ENCODE measurements at places on chromosomes 1 and 21.
A peak's percentile ranks its signal among the peaks of the same experiment; 100 is the strongest.

- DNase-seq, result no peak
Observed at GRCh38 chr1:55539652-55540512, 324.7 kb upstream of the USP24 start.

GRCh38 chr1:215599418-215600074, 32.4 kb downstream of the KCTD3 start:
- no peak for DNase-seq

DNA sequence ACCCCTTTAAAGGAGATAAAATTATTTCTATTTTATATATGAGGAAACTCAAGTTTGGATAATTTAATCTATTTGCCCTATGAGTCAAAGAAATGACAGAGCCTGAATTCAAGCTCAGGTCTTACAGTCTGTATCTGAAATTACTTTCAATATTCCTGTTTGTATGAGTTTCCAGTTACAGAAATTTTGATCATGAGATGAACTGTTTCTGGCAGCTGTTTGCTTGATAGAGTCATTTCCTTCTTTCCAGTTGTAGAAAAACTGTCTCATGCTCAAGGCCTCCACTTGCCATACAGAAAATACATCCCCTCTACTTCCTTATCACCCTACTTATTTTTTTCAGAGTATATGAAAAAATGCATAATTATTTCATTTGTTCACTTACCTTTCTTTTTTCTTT, 87.6 kb downstream of the PTPRC start:
- DNase-seq, result no peak

- no peak for DNase-seq
Observed at GRCh38 chr1:170731566-170732251, 67.8 kb downstream of the PRRX1 start.

DNA sequence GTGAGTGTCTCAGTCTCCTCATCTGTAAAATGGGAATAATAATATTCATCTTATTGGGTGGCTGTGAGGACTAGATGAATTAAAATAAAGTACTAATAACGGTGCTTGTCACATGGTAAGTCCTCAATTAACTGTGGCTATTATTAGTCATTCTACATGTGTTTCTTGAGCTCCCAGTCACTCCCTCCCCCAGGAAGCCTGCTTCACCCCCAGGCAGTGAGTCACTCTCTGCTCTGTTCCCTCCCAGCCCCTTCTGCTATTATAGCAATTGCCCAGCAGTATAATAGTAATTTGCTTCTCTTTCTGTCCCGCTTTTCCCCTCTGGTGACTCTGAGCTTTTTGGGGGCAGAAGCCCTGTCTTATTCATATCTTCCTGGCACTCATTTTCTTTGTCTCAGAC, 102.0 kb downstream of the BEND5 start:
- no peak for DNase-seq

DNA sequence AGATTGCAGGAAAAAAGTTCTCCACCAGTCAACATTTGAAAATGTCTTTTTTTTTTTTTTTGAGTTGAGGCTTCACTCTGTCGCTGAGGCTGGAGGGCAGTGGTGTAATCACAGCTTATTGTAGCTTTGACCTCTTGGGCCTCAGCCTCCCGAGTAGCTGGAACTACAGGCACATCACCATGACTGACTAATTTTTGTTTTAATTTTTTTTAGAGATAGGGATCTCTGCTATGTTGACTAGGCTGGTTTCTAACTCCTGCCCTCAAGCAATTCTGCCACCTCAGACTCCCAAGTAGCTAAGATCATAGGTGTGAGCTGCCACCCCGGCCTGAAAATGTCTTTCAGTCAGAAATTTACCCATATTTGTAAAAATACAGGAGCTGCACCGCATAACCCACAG, 30.6 kb upstream of the USP24 start:
- no peak for DNase-seq

- DNase-seq, result no peak
Observed at GRCh38 chr1:150875197-150876118, 941 bp downstream of the ARNT start.

GRCh38 chr1:233094691-233095090, 144.3 kb downstream of the NTPCR start:
- DNase-seq, result no peak

GRCh38 chr1:31700468-31701090, 3.2 kb downstream of the COL16A1 start:
- no peak for DNase-seq

DNA sequence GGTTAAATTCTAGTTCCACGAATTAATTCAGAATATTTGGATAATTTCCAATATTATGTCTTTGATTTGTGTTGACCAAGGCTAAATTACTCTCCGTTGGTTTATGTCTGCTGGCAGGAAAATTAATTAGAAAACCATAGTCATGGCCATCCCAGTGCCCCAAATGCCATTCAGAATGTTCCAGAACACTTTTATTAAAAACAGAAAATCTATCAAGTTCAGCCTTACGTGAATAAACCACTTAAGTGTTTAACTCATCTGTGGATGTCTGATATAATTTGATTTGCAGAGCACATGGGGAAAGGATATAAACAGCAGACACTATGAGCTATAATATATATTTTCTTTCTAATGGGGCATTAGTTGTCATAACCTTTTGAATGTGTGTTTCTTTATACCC, 480.7 kb downstream of the MRPL39 start:
- DNase-seq, result no peak

GRCh38 chr1:72227667-72228066, 54.7 kb downstream of the NEGR1 start:
- DNase-seq, result no peak

GRCh38 chr1:86409416-86410021, 13.4 kb upstream of the ODF2L start:
- no peak for DNase-seq

- DNase-seq, result no peak
Observed at GRCh38 chr1:62128745-62129144, 65.9 kb upstream of the L1TD1 start.

DNA sequence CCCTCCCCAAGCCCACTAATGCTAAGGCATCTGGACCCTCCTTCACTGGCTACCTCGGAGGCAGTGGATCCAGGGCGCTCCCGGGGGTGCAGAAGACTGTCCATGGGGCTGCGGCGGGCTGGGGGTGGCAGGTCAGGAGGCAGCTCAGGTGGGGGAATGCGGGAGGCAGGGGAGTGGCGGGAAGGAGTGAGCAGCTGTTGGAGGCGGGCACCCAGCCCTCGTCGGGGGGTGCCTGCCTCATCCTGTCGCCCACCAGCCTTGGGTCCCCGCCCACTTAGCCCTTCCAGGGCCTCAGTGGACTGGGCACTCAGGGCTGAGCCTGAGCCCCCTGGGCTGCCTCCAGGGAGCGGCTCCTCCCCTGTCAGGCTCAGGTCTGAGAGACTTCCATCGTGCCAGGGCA, 10.7 kb upstream of the GATAD2B start:
- DNase-seq, result no peak

- DNase-seq, result no peak
Observed at GRCh38 chr1:30284728-30285475, 438.5 kb downstream of the MATN1 start.

DNA sequence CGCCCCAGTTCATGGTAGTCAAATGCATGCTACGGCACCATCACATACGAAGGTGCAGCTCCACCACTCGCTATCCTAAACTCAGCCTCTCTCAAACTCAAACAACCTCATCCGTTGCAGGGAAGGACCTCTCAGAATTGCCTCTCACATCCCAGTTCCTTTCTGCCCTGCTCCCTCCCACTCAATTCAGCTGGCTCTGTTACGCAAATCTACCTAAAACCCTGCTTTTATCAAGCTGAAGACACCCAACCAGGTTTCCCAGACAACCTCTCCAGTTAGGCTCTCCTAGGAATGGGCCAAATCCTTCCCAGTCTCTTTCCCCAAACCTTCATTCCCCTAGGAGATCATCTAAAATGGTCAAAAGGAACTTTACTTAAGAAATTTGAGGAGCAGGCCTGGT, 62.9 kb downstream of the CLSTN1 start:
- no peak for DNase-seq

GRCh38 chr1:44747878-44748277, 8.2 kb downstream of the KIF2C start:
- no peak for DNase-seq

DNA sequence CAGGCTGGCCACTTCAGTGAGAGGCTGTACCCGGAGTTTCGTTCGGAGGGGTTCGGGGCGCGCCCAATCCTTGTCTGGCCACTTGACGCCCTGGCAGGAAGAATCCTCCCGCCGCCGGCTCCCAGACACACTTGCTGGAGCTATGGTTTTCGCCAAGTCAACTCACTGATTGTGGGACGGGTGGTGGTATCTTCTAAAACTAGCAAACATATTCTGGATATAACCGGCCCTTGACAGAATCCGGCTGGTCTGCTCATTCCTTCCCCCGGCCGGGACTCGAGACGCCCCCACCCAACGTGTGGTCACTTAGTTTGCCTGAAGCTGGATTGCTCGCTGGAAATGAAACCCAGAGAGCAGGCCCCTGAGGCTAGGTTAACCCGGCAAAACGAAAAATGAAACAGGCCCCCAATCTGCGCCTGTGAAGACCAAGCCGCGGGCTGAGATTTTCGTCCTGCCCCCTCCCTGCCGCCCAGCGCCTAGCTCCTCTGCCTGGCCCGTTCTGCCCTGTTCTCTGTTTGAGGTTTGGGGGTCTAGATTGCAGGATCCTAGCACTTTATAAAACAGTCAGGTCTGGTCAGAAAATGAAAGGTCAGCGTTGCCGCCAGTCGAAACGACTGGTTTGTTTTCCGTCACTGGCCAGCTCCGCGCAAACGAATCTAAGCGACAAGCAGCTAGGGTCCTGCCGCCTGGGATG, 4.6 kb downstream of the GFI1 start:
- DNase-seq, result no peak

GRCh38 chr1:220891224-220892085, 12.2 kb downstream of the HLX start:
- DNase-seq, result no peak

- no peak for DNase-seq
Observed at GRCh38 chr1:14516974-14517840, 81.3 kb upstream of the KAZN start.

DNA sequence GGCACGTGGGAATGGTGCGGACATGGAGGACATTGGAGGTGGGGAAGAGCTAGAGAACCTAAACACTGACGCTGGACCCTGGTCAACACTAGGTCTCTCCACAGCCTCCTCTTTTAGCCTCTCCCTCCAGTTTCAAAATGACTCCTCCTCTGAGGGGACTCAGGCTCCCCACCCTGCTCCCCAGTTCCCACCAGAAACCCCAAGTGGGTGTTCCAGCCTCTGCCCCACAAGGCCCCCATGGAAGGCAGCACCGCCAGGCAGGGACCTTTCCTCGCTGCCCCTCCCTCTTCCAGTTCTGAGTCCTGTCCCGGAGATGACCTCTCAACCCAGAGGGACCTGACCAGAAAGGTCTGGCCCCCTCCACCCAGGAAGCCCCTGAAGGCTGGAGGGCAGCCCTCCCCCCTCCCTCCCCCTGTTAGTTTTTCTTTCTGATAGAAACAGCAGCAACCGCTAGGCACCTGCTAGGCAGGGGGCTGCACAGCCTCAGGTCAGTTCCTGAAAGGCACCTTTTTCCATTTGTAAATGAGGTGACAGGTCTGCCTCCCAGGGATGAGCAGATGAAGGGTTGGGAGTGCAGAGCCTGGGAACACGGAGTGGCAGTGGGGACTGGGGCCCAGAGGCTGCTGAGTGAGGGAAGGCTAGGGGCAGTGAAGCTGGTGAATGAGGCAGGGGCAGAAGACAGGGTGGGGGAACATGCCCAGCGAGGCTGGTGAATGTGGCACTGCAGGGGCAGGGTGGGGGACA, 9.3 kb upstream of the ITGB2 start:
- DNase-seq, result peak; percentile 1

GRCh38 chr1:173937062-173937461, 19.9 kb upstream of the SERPINC1 start:
- DNase-seq, result no peak

DNA sequence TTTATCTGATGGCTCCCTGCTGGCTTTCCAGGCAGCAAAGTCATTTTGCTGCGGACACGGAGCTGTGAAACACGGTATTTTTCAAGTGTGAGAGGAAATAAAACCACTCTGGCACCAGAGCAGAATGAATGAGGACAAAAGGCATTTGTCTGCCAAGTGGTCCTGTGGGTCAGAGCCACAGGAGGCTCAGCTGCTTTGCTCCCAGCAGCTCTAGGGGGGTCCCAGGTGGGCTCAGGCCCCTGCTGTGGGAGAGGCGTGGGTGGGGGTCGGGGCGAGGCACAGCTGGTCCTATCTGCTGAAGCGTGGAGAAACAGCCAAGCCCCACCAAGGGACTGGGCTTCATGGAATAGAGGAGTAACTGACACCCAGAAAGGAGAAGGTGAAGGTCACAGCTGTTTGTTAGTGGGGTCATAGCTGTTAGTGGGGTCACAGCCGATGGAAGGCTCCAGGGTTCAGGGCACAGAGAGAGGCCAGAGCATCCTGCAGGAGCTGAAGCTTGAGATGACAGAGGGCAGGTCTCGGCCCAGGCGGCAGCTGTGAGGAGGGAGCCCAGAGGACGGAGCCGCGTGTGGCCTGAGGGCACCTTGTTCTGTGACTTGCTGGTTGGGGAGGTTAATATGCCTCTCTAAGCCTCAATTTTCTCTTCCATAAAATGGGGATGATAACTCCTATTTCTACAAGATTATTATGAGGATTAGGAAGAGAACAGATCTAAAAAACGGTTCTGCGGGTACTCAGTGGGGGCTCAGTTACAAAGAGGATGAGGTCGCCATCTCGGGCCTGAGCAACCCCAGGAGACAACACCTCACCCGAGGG, 7.1 kb downstream of the KIF17 start:
- DNase-seq, result no peak

- DNase-seq, result no peak
Observed at GRCh38 chr21:45496968-45497845, 45.0 kb downstream of the SLC19A1 start.

DNA sequence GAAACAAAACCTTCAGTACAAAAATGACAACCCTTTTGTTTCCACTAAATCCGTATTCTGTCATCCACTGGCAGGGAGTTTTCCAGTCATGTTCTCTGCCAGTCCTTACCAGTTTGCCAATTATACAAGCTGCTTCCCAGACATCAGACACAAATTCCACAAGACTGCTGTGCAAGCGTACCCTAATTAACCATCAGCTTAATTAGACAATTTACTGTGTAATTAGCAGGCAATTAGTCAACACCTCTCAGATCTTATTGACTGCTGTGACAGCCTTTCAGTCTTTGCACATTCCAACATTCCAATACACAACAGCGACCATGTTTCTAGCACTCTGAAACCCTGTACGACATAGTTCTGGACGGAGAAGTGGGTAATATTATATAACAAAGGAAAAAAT, 420.1 kb downstream of the DPYD start:
- DNase-seq, result no peak

DNA sequence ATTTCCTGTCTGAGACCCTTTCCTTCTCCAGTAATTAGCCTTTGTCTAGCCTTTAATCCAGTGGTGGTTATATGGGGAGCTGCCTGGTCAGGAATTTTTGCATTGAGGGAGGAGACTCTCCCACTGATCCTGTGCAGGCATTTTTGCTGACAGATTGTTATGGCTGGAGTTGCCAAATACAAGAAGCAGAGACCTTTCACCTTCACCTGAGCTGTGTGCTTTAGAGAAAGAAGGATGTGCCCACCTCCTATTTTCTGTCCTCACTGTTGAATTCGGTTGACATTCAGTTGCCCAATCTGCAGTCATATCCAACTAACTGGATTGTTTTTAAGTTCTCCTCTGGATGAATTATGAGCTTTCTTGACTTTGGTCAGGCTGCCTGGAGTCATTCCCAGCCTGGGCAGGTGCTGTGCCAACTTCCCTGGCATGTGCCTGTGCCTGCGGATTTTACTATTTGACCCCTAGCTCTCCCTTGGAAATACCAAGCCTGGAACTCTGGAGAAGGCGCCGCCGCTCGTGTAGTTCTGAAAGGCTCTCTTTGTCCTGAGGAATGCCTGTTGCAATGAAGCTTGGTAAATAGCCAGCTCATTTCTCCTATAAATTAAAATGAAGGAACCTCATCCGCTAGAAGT, 143.9 kb downstream of the NOS1AP start:
- peak; percentile 87 for DNase-seq

Measured in body of pancreas (tissue), 4 donors.